ENCODE measurements at places on chromosomes 13 and 19.

DNA sequence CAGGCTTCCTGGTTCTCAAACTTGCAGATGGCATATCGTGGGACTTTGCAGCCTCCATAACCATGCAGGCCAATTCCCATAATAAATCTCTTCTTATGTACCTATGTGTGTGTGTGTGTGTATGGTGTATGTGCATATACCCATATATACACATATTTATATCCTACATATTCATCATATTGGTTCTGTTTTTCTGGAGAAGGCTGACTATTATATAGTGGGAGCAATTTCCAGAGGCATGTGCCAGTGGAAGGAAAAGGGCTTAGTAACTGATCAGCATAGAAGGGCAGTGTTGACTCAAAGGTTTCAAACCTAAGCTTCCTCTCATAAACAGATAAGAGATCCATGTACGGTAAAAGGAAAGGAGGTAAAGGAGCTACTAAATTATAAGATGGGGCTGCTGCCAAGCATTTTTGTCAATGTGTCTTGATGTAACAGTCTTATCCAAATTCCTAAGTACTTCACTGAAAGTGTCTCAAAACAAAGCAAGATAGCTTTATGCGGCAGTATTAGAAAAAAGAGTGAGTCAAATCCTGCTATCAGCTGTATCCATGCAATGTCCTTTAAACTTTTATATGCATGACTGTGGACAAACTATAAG lies 432.1 kb downstream of the TBC1D4 start:
- no peak for DNase-seq

DNA sequence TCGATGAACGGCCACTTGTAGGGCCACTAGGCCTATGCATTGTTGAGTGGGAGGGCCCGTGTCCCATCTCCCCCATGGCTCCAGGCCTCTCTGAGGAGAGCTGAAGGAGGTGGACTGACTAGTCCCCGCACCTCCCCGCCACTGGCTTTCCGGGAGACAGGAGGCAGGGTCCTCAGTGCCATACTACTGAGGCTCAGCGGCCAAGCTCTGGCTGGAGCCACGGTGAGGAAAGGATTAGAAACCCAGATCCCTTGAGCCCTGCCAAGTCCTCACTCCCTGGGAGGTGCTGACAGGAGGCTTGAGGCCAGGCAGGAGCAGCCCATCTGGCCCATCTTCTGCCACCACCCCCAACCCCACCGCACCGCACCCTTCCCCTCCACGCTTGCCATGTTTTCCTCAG lies 29.0 kb downstream of the CCDC8 start:
- peak; percentile 3 for DNase-seq

DNA sequence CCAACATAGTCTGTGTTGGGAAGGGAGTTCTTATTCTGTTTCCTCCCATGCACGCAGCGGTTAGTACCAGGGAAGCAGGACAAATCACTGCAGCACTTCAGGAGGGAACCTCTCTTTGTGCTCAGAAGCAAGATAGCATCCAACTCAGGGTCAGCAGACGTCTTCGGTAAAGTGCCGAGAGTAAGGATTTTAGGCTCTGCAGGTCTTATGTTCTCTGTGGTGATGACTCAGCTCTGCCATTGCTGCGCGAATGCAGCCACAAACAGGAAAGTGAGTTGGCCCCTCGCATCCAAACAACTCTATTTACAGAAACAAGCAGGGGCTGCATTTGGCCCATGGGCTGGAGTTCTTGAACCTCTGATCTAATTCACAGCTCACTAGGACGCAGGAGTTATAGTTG lies 122.1 kb upstream of the SPATA13 start:
- DNase-seq: no peak

DNA sequence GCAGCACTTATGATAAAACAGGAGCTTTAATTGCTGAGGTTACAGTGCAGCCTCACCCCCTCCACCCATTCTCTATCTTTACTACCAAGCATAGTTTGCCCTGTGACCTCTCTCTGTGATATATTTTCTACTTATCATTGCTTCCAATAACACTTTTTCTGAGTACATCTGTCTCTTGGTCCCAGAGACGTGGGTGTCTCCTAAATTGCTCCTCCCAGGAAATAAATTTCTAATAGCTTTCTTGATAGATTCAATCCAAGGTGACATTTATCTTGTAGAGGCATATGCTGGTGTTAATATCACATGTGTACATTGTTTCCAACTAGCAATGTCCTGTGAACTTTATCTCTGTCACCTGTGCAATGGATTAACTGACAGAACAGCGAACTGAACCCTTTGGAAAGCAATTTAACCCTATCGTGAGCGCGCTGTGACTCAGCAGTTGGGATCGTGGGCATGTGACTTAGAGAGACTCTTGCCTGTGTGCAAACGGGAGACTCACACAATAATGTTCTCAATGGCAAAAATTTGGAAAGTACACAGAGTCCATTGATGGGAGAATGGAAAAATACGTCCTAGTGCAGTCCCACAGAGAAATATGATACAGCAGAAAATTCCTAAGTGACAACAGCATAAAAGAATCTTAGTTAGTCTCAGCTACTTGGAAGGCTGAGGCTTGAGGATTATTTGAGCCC lies 7.0 kb upstream of the MAP2K2 start:
- DNase-seq: no peak

GRCh38 chr13:20080377-20081164 lies 80.3 kb downstream of the GJA3 start:
- no peak for DNase-seq

DNA sequence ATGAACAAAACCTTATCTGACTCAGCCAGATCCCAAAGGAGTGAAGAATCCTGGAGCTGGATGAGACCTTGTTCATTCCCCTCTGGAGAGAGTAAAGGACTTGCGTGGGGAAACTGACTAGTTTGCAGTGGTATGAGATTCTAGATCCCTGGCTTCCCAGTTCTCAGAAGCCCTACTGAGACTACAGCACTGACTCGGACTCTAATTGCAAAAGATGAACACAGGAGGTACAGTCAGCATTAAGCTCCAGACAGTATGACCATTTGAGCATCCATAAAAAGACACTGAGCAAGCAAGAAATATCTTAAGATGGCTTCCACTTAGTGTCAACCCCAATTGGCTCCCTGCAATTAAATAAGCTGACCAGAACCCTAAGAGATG lies 6.8 kb downstream of the ZC3H4 start:
- DNase-seq: no peak

- peak; percentile 32 for DNase-seq
These were observed 115.1 kb upstream of the CACNA1A start for GRCh38 chr19:13621413-13621812.

- no peak for DNase-seq
These were observed 8.7 kb upstream of the IGFL3 start for GRCh38 chr19:46133101-46133627.

DNA sequence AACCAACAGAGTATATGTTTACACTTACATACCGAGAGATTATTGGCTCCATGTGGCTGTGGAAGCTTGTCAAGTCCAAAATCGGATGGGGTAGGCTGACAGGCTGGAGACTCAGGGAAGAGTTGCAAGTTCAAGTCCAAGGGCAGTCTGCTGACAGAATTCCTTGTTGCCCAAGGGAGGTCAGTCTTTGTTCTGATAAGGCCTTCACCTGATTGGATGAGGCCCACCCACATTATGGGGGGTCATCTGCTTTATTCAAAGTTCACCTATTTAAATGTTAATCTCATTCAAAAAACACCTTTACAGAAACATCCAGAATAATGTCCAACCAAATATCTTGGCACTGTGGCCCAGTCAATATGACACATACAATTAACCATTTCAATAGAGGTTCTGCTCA lies 452.4 kb downstream of the KLF12 start:
- no peak for DNase-seq

- DNase-seq: no peak
These were observed 206.5 kb upstream of the TSHZ3 start for GRCh38 chr19:31555634-31556215.

- DNase-seq: no peak
These were observed 1581.5 kb upstream of the PCDH20 start for GRCh38 chr13:62997038-62997599.

GRCh38 chr19:1169921-1170885 lies 3.9 kb downstream of the SBNO2 start:
- no peak for DNase-seq

Data from activated naive CD4-positive, alpha-beta T cell treated with anti-CD3 and anti-CD28 coated beads, Interleukin-2, amount 10 ng/mL, durations not matched to agents 7 days and 5 days (primary cell).